ENCODE measurements at places on chromosomes 2 and 18.

DNA sequence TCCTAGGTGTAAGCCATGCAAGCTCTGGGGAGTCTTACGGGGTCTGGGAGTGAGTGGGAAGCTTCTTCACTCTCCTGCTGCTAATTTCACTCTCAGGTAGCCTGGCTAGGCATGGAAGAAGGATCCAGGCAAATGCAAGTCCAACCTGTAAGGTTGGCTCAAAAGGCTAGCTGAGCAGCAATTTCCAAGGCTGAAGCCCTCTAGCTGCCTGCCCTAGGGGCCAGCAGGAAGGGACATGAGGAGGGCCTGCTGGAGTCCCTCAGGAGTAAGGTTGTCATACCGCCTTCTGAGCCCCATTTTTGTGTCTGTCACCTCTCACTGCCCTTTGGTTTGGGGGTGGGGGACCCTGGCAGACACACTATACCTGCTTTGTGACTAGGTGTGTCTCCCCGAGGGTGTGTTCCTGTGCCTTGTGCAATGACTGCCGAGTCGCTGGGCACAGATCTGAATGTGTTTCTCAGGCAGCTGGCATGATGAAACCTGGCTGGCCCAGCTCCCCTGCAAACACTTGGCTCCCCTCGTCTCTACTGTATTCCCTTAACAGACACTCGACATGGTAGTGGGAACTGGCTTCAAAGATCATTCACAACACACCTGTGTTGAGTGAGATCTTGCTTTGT lies 123.9 kb upstream of the FAM136A start:
- DNase-seq = no peak

- no peak for DNase-seq
These were observed 535.2 kb downstream of the GALR1 start for GRCh38 chr18:77784759-77785379.

DNA sequence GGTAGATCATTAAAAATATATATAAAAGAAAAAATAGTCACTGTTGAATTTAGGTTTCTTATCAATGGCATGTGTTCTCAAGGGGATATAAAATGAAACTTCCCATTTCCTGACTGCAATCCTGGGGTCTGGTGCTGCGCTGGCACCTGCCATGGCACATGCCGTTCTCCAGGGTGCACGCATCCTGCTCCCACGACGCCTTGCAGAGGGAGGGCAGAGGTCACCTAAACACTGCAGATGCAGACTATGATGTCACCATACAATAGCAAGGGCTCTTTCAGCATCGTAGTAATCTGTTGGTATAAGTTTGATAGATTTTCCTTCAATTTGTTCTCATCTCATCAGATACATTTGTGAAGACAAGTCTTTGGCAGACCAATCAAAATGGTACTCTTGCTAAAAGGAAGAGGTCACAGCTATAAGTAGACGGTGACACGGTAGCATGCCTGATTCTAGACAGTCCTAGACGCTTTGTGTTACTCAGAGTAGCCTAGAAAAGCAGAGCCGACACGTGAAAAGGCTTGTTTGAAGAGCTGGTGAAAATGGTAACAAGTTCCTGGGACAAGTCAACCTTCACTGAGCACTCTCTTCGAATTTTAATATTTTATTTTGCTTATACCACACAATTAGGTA lies 761.4 kb downstream of the DCDC2C start:
- no peak for DNase-seq

DNA sequence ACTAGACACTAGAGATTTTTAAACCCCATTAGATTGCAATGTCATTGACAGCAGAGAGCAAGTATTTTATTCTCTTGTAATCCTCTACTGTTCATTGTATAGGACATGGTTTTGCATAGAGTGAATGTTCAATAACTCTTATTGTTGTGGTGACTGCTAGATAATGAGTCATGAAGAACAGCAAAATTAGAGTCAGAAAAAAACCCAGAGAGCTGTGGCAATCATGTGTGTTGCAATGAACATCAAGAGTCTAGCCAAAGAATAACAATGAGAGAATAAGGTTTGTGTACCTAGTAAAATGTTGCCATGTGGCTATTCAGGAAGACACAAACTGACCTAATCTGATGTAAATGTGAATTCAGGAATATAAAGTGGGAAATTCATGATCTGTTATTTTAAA lies 684.0 kb downstream of the DSC3 start:
- DNase-seq = no peak

GRCh38 chr2:41719756-41720155 lies 328.1 kb upstream of the PKDCC start:
- no peak for DNase-seq
